NCI-H2171 (cell line): ENCODE measurements at places on chromosomes 5 and 9.
A peak's percentile ranks its signal among the peaks of the same experiment; 100 is the strongest.

- DNase-seq, result no peak
Observed at GRCh38 chr5:54882841-54883240, 102.6 kb downstream of the ESM1 start.

GRCh38 chr5:172956228-172956627 lies 3.0 kb upstream of the RPL26L1 start:
- no peak for DNase-seq

DNA sequence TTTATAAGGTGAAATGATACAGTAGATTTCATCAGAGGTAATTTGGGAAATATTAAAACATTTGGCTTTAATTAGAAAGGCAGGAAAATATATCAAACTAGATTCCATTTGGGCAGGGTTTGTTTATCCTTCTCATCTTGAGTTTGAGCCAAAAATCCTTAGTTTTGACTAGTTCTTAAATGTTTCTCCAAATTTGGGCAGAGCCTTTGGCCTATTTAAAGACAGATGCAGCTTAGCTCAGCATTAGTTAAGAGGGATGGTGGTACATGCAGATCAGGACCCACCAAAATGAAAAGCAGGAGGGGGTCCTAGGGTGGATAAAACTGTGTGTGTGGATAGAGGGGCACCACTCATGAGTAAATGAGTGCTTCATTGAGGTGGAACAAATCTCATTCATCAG lies 20.3 kb upstream of the ARRDC3 start:
- DNase-seq, result no peak

DNA sequence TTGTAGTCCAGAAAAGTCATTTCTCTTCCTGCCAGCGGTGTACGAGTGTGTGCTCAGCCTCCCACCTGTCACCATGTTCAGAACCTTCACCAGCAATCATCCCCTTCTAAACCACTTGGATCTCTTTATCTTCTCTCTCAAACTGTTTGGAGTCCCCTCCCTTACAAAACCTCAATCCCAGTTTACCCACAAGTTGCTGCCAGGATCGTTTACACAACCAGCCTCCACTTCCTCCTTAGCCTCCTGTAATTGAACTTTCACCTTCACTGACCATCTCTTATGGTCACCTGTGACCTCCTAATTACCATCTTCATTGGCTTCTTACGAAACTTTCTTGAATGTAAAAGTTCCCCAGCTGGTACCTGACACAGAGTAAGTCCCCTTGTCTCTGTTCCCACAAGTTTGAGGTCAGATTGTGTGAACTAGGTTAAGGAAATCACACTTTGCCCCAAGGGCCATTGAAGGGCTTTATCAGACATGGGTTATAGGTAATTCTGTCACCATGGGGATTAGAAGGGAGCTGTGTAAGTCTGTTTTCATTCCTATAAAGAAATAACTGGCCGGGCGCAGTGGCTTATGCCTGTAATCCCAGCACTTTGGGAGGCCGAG lies 20.0 kb downstream of the RNF44 start:
- DNase-seq, result no peak

DNA sequence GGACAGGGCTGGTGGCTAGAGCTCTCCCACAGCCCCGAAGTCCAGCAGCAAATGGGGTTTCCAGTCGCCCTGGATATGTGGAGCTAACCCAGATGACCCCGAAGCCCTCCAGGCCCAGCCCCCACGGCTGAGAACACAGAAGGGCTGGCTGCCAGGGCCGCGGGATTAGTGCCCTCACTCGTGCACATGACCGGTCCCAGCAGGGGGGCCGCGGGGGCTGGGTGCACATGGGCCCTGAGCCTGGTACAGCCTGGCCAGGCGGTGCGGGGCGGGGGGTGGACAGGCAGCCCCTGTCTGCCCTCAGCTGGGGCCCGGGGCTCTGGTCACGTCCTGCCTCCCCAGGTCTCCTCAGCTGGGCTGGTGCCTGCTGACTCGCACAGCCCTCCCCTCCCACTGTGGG lies 5.9 kb downstream of the SSNA1 start:
- DNase-seq, result no peak

- DNase-seq, result peak; percentile 46
Observed at GRCh38 chr5:113161806-113162205, 185.2 kb downstream of the DCP2 start.

- no peak for DNase-seq
Observed at GRCh38 chr5:74850789-74851425, 15.3 kb downstream of the FAM169A start.

GRCh38 chr5:135514116-135514515 lies 21.6 kb downstream of the NEUROG1 start:
- no peak for DNase-seq

DNA sequence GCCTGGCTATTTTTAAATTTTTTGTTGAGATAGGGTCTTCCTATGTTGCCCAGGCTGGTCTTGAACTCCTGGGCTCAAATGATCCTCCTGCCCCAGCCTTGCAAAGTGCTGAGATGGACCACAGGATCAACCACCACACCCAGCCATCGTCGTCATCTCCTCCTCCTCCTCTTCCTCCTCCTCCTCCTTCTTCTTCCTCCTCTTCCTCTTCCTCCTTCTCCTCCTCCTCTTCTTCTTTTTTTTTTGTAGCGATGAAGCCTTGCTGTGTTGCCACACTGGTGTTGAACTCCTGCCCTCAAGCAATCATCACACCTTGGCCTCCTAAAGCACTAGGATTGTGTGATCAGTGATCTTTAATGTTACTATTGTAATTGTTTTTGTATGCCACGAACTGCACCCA lies 49.4 kb upstream of the ERBIN start:
- DNase-seq, result no peak

- DNase-seq, result no peak
Observed at GRCh38 chr5:61623401-61624069, 291.5 kb downstream of the ZSWIM6 start.

DNA sequence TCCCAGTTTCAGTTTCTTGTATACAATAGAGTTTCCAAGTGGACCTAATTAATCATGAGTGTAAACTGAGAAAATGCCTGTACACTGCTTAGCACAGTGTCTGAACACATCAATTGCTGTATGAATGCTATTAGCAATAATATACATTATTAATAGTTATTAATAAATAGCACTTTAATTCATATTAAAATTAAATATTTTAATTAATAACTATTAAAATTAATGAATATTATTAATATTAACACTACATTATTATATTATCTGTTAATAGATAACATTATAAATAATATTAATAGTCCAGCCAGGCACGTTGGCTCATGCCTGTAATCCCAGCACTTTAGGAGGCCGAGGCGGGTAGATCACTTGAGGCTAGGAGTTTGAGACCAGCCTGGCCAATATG lies 244.9 kb upstream of the ANKRD55 start:
- no peak for DNase-seq

GRCh38 chr9:137339045-137339907 lies 37.2 kb upstream of the NRARP start:
- no peak for DNase-seq

GRCh38 chr5:145591578-145591977 lies 243.6 kb downstream of the PRELID2 start:
- no peak for DNase-seq

DNA sequence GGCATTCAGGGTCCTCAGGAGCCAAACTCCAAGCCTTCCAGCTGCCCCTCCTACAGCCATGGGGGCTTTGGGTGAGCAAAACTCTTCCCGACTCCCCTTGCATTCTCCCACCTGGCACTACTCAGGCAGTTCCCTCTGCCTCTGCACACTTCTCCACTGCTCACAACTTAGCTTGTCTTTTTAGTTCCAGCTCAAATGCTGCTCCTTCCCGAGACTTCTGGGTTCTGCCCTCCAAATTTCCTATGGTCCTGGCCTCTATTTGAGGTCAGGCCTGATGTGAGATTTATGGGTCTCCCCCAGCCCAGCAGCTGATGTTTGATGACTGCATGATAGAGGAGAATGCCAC lies 5.7 kb upstream of the SLC25A48 start:
- DNase-seq, result no peak

DNA sequence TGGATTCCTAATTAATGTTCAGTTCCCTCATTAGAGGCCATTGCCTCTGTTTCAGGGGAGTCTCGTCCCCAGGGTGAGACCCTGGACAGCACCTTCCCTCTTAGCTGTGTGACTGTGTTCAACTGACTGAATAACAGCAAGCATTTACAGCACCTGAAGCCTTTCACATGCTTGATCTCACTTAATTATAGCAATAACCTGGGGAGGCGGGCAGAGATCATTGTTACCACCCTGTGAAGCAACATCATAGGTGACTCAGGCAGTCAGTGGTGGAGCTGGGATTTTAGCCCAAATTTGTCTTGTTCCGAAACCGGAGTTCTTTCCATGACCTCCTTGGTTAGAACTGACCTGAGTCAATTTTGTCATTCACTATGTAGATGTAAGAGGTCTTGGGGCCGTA lies 105.2 kb upstream of the RAD23B start:
- no peak for DNase-seq

DNA sequence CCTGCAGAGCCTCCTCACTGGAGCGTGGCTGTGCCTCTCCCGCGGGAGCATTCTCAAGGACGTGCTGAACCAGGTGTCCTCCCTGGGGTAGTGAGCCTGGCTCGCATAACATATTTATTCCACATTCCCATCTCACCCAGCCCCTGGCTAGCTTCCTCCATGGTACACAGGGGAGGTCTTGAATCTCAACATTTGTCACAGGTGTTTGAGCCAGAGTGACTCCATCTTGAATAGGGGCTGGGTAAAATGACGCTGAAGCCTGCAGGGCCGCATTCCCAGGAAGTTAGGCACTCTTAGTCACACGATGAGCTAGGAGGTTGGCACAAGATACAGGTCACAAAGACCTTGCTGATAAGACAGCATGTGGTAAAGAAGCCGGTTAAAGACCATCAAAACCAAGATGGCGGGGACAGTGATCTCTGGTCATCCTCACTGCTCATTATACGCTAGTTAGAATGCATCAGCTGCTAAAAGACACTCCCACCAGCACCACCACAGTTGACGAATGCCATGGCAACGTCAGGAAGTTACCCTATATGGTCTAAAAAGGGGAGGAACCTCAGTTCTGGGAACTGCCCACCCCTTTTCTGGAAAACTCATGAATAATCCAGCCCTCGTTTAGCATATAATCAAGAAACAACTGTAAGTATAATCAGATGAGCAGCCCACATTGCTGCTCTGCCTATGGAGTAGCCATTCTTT lies 273.8 kb upstream of the IRX4 start:
- peak; percentile 56 for DNase-seq

DNA sequence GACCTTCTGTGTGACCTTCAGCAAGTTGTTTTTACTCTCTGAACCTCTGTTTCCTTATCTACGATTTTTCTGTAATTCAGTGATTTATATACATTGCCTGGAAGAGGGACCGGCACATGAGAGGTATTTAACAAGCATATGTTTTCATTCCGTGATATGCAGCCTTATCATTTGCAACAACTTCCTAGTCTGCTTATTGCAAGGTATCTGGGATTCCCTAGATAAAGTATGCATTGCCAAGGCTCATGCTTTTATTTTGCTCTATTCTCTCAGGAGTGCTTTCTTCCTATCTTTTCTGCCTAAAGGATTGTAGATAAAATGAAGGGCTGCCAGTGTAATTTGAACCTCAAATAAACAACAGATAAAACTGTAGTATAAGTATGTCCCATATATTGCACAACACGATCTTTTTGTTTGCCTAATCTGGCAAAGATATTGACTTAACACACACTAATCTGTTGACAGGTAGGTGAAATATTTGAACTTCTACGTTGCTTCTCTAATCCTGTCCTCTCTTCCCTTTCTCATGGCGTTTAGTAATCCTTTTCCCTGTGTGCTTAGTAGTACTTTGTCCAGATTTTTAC lies 377.2 kb upstream of the TNC start:
- no peak for DNase-seq

GRCh38 chr5:138711811-138712210 lies 41.4 kb upstream of the CTNNA1 start:
- DNase-seq, result no peak

DNA sequence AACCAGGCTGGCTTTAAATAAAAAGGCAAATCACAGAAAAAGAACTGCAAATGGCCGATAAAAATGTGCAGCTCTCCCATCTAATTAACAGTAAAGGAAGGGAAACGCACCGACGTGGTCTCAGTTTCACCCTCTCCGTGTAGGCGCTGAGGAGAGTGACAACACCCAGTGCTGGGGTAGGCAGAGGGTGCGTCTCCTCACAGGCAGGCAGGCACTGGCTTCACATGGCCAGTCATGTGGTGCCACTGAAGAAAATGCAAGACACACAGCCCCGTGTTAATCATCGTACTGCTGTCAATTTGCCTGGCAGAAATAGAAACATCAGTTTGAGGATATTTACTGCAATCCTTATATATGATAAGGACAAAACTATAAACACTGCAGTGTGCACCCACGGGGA lies 178.4 kb downstream of the FANCC start:
- DNase-seq, result no peak

- DNase-seq, result peak; percentile 54
Observed at GRCh38 chr9:4905135-4905490, 80.0 kb upstream of the JAK2 start.

DNA sequence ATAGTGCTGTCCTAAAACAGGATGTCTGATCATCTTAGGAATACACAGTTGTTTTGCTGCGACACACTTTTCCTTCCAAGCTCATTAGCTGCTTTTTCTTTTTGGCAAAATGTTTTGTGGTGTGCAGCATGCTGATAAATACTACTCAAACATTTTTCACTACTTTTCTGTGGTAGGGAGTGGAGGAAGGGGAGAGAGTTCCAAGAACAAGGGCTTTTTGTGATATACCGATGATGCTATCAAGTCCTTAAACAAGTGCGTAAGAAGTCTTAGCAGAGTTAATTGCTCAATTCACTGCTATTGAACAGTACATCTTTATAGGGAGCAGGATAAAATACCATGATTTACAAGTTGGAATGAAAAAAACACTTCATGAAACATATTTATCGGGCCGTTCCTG lies 23.6 kb upstream of the TEK start:
- DNase-seq, result no peak

- peak; percentile 47 for DNase-seq
Observed at GRCh38 chr5:143051244-143052058, 281.3 kb downstream of the ARHGAP26 start.

GRCh38 chr5:158236511-158237335 lies 377.8 kb upstream of the CLINT1 start:
- no peak for DNase-seq

DNA sequence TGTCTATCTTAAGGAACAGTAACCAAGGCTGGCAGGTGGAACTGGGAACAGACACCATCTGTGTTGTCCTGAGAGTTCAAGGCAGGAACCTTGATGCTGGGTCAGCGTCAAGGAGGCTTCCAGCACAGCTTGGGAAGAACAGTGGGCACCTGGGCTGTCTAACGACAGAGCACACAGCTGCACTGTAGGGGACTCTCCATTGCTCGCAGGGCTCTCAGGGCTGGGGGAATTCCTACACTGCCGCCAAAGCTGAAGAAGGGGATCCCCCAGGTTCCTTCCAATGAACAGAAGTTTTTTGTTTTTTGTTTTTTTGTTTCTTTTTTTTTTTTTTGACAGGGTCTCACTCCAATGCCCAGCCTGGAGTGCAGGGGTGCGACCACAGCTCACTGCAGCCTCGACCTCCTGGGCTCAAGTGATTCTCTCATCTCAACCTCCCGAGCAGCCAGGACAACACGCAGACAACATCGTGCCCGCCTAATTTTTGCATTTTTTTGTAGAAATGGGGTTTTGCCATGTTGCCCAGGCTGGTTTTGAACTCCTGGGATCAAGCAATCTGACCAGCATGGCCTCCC lies 81.9 kb downstream of the PTPN3 start:
- DNase-seq, result no peak

- DNase-seq, result no peak
Observed at GRCh38 chr9:8533681-8534080, 734.1 kb upstream of the DMAC1 start.
